Naive thymus-derived CD8-positive, alpha-beta T cell (primary cell): ENCODE measurements at places on chromosomes 11 and 22.

GRCh38 chr11:102499151-102499550, 31.4 kb downstream of the MMP7 start:
- H3K36me3 ChIP-seq, result no peaks in the 10 kb centered on the region
- no peak overlapping the region for H3K27ac ChIP-seq
- no peak for DNase-seq

- no peaks in the 10 kb centered on the region for H3K36me3 ChIP-seq
- no peak overlapping the region for H3K27ac ChIP-seq
- H3K4me3 ChIP-seq, result no peak overlapping the region
- DNase-seq, result no peak
These were observed 924.4 kb upstream of the TENM4 start for GRCh38 chr11:80365076-80365725.

DNA sequence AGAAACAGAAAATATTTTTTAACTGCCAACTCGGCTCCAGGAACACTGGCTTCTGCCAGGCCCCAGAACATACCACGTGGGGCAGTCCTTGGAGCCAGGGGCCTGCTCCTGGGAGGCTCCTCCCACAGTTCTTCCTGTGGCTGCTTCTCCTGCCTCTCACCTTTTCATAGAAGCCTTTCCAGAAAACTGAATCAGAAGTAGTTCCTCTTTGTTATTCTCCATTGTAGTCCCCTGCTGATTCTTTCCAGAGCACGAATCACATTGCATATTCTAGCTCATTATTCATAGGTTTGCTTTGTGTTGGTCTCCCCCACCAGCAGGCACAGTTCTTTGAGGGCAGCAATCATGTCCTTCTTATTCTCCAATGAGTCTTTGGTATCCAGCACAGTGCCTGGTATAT, 106.0 kb downstream of the EFCAB6 start:
- peaks cover 28% of the 10 kb centered on the region for H3K36me3 ChIP-seq
- H3K4me1 ChIP-seq, result no peaks in the 10 kb centered on the region
- no peak overlapping the region for H3K4me3 ChIP-seq
- peaks cover 22% of the 10 kb centered on the region for H3K27me3 ChIP-seq
- no peak overlapping the region for H3K27ac ChIP-seq

DNA sequence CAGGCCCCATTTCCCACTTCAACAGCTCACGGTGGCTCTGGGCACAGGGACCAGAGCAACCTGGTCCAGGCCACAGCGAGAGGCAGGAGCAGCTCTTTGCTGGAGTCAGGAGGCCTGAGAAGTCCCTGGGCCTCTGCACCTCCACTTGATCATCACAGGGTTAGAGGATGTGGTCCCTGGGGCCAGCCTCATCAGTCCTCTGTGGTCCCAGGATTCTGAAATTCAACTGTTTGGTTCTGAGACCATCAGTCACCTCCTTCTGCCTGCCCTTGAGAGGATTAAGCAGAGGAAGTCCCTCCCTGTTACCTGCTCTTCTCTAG, 24.9 kb upstream of the CBX7 start:
- H3K27me3 ChIP-seq, result no peaks in the 10 kb centered on the region
- DNase-seq, result no peak
- peaks cover 50% of the 10 kb centered on the region for H3K4me1 ChIP-seq
- peaks cover 2% of the 10 kb centered on the region for H3K36me3 ChIP-seq
- H3K27ac ChIP-seq, result peak overlapping the region; percentile 82

DNA sequence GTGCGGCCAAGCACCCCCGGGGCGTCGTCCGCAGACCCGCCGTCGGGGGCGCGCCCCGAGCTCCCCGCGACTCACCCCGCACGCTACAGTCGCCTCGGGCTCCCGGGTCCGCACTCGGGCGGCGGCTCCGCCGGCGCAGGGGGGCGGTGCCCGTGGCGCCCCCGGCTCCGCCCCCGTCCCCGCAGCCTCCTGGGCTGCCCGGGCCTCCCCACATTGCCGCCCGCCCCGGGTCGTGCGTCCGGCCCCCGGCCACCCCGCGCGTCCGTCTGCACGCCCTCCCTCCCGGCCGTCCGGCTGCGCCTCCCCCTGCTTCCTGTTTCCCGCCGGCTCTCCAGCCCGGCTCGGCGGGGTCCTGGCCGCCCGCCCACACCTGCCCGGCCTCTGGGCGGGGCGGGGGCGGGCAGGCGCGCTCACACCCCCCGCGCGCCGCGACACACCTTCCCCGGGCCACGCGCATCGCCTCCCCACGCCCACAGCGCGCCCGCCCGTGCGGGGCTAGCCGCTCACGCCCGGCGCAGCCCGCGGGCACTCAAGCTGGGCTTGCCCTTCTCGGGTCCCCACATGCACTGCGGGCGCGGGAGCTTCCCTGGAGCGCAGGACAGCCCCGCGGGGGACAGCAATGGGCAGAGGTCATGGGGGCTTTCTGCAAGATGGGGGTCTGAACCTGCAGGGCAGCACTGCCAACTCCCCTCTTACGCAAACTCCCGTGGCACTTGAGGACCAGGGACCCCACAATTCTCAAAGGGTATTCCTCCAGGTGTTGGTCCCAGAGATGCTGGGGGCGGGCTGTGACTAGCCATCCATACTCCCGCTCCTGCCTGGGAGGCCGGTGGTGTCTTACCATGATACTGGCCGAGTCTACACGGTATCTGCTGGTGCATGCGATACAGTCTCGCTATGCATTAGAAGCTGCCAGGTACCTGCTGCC, at the start of gene CARD10:
TSS of gene CARD10 (minus strand) at position 148 of the 928 bp plus-strand sequence. CDS start 215 bp downstream, outside the sequence.
- H3K4me3 ChIP-seq, result peak within 1 kb of the TSS; percentile 87
- no peak for DNase-seq
- no peaks in the 10 kb centered on the region for H3K36me3 ChIP-seq
- H3K27ac ChIP-seq, result peak within 1 kb of the TSS; percentile 69
- peaks cover 31% of the 10 kb centered on the region for H3K27me3 ChIP-seq

DNA sequence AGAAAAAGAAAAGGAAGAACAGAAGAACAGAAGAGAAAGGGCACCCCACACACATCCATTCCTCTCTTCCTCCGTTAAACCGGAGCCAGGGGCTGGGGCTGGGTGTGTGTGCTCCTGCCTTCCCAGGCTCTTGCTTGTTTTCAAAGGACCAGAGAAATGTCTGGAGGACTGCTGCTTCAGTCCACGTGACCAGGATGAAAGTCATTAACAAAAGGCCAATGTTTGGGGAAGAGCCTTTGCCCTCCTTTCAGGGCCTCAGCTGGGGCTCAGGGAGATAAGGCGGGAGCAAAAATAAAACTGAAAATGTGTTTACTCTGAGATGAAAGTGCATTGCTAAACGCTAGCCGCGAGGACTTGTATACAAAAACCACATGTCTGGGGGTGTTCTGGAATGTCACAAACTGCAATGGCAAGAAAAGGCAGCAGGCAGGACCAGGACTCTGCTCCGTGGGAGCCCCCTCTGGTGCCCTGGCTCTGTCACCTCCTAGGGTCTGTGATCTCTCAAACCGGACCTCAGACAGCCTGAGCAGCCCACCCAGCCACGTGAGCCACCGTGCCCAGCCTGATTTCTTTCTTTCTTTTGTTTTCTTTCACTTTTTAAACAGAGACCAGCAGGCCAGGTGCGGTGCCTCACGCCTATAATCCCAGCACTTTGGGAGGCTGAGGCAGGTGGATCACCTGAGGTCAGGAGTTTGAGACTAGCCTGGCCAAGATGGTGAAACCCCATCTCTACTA, 31.6 kb upstream of the MYH9 start:
- no peaks in the 10 kb centered on the region for H3K27me3 ChIP-seq
- H3K27ac ChIP-seq, result peak overlapping the region; percentile 48
- DNase-seq, result no peak
- H3K36me3 ChIP-seq, result no peaks in the 10 kb centered on the region
- peaks cover 42% of the 10 kb centered on the region for H3K4me1 ChIP-seq
- H3K4me3 ChIP-seq, result peak overlapping the region; percentile 62

DNA sequence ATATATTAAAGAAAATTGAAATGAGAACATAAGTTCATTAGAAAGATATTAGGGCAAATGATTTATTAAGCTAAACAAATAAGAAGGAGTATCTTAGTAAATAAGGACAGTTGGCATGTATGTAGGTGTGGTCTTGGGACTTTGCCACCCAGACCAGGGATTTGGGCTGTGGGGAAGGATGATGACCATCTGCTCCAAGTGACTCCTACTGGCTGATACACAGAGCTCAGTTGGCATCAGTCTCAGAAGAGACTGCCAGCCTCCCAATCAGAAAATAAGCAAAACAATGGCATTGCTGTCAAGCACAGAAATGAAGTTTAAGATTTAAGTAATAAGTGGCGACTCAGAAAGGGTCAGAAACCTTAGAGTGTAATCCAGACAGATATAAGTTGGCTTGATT, 49.5 kb downstream of the PAX6 start:
- DNase-seq, result no peak
- H3K36me3 ChIP-seq, result peaks cover 8% of the 10 kb centered on the region
- H3K4me3 ChIP-seq, result no peak overlapping the region
- H3K27me3 ChIP-seq, result no peaks in the 10 kb centered on the region
- H3K27ac ChIP-seq, result no peak overlapping the region

DNA sequence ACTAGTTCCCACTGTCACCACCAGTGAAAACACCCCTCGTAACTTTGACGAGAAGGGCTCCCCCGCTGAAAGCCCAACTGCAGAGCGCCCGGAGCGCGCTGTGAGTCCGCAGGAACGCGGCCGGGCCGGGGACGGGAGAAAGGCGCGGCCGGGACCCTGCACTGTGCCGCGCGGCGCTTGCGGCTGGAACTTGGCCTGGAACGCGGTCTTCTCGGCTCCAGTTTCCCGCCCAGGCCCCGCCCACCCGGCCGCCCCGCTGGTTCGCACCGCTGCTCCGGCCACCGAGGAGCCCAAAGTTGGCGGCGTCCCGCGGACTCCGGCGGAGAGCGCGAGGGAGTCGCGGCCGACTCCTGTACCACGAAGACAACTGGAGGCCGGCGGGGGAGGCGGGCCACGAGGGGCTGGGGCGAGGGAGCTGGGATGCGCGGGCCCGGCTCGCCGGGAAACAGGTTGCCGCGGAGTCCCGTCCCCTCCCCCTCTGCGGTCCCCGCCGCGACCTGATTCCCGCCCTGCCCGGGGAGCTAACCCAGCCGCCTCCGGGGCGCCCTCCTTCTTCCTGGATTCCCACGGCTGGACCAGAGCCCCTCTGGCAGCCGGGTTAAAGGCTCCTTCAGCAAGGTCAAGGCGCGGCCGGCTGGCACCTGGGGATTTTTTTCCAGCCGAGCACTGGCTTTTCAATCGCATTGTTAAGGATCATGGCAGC, 3.4 kb downstream of the TENM4 start:
- H3K36me3 ChIP-seq, result peaks cover 1% of the 10 kb centered on the region
- H3K4me3 ChIP-seq, result no peak overlapping the region
- H3K4me1 ChIP-seq, result peaks cover 4% of the 10 kb centered on the region
- H3K27me3 ChIP-seq, result peaks cover 60% of the 10 kb centered on the region
- H3K27ac ChIP-seq, result no peak overlapping the region

GRCh38 chr11:31768749-31769640, 42.1 kb downstream of the PAX6 start:
- no peaks in the 10 kb centered on the region for H3K27me3 ChIP-seq
- no peak overlapping the region for H3K27ac ChIP-seq
- no peaks in the 10 kb centered on the region for H3K4me1 ChIP-seq
- DNase-seq, result no peak
- no peak overlapping the region for H3K4me3 ChIP-seq

- no peak for DNase-seq
- no peaks in the 10 kb centered on the region for H3K27me3 ChIP-seq
- no peaks in the 10 kb centered on the region for H3K4me1 ChIP-seq
- no peak overlapping the region for H3K27ac ChIP-seq
- no peak overlapping the region for H3K4me3 ChIP-seq
- H3K36me3 ChIP-seq, result peaks cover 24% of the 10 kb centered on the region
These were observed 37.0 kb downstream of the SLC36A4 start for GRCh38 chr11:93160808-93161207.

GRCh38 chr11:4203603-4204360, 109.2 kb downstream of the RRM1 start:
- H3K27ac ChIP-seq, result no peak overlapping the region
- no peak for DNase-seq
- H3K36me3 ChIP-seq, result no peaks in the 10 kb centered on the region
- H3K4me3 ChIP-seq, result no peak overlapping the region

GRCh38 chr11:114162719-114163123, 103.2 kb downstream of the ZBTB16 start:
- H3K27me3 ChIP-seq, result no peaks in the 10 kb centered on the region
- H3K36me3 ChIP-seq, result no peaks in the 10 kb centered on the region
- no peak overlapping the region for H3K4me3 ChIP-seq
- DNase-seq, result no peak

- no peaks in the 10 kb centered on the region for H3K4me1 ChIP-seq
- no peak overlapping the region for H3K4me3 ChIP-seq
- no peak overlapping the region for H3K27ac ChIP-seq
- H3K27me3 ChIP-seq, result no peaks in the 10 kb centered on the region
- H3K36me3 ChIP-seq, result peaks cover 32% of the 10 kb centered on the region
These were observed 140.0 kb downstream of the SWAP70 start for GRCh38 chr11:9803685-9804418.

GRCh38 chr11:62601122-62601371, 618 bp downstream of the MTA2 start:
- H3K27me3 ChIP-seq, result no peaks in the 10 kb centered on the region
- peaks cover 63% of the 10 kb centered on the region for H3K4me1 ChIP-seq
- peak overlapping the region; percentile 93 for H3K27ac ChIP-seq
- DNase-seq, result peak; percentile 48
- H3K4me3 ChIP-seq, result peak overlapping the region; percentile 95

DNA sequence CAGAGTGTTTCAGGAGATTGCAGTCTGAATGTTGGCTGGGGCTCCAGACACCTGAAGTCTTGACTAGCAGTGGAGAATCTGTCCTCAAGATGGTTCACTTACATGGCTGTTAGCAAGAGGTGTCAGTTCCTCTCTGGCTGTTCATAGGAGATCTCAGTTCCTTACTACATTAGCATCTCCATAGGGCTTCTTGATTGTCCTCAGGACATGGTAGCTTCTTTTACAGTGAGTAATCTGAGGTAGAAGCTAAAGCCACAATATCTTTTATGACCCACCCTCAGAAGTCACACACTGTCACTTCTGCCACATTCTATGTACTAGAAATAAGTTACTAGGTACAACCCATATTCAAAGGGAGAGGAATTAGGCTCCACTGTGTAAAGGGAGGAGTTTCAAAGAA, 10.5 kb upstream of the PATL1 start:
- H3K27me3 ChIP-seq, result peaks cover 38% of the 10 kb centered on the region
- no peak overlapping the region for H3K27ac ChIP-seq
- no peaks in the 10 kb centered on the region for H3K4me1 ChIP-seq
- no peaks in the 10 kb centered on the region for H3K36me3 ChIP-seq
- no peak overlapping the region for H3K4me3 ChIP-seq

GRCh38 chr22:48474881-48475280, 1352.8 kb downstream of the BRD1 start:
- H3K4me1 ChIP-seq, result no peaks in the 10 kb centered on the region
- no peak overlapping the region for H3K4me3 ChIP-seq
- no peak for DNase-seq
- no peak overlapping the region for H3K27ac ChIP-seq
- no peaks in the 10 kb centered on the region for H3K36me3 ChIP-seq
